ENCODE measurements at places on chromosomes 7 and 10.
A peak's percentile ranks its signal among the peaks of the same experiment; 100 is the strongest.

GRCh38 chr7:36601601-36602000, 122.7 kb downstream of the AOAH start:
- no peak for DNase-seq

- DNase-seq, result no peak
These were observed 479.7 kb downstream of the ATRNL1 start for GRCh38 chr10:115572740-115573455.

- peak; percentile 41 for DNase-seq
These were observed 765 bp downstream of the PFKFB3 start for GRCh38 chr10:6203331-6204062.

GRCh38 chr7:40213856-40214255, 79.1 kb downstream of the SUGCT start:
- DNase-seq, result no peak

Measured in activated effector memory CD4-positive, alpha-beta T cell treated with Interleukin-2 at 50 U/mL for 16 hours (primary cell).